ENCODE measurements at places on chromosomes 2 and 18.

DNA sequence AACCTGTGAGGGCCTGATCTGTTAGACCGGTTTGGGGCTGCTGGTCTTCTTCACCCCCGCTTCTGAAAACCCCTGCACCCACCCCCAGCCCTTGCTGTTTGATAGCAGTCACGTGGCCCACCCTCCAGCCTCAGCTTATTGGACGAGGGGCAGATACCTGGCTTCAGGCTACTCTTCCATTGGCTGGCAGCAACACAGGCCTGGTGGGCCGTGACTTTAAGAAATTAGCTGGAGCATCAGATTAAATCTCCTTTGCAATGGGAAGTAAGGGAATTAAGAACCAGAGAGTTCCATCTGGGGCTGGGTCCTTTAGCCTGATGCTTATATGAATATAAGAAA, 107.3 kb downstream of the KLHL29 start:
- no peak for DNase-seq

DNA sequence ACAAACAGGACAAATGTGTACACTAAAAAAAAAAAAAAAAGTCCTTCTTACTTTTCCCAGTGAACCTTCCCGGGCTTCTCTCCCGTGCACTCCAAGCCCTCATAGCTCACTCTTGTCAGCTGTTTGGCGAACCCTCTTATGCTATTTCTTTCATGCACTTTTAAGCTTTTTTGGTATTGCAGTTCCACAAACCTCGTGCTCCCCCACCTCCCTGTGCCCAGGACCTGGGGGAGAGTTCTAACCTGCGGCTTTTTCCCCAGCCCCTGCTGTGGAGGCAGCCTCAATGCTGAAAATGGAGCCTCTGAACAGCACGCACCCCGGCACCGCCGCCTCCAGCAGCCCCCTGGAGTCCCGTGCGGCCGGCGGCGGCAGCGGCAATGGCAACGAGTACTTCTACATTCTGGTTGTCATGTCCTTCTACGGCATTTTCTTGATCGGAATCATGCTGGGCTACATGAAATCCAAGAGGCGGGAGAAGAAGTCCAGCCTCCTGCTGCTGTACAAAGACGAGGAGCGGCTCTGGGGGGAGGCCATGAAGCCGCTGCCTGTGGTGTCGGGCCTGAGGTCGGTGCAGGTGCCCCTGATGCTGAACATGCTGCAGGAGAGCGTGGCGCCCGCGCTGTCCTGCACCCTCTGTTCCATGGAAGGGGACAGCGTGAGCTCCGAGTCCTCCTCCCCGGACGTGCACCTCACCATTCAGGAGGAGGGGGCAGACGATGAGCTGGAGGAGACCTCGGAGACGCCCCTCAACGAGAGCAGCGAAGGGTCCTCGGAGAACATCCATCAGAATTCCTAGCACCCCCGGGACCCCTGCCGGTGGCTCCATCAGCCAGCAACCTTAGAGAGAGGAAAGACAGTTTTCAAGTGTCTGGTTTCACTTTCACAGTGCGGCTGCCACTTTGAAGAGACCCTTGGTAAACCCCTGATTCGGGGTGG, 826 bp downstream of the KCNE4 start:
- no peak for DNase-seq

DNA sequence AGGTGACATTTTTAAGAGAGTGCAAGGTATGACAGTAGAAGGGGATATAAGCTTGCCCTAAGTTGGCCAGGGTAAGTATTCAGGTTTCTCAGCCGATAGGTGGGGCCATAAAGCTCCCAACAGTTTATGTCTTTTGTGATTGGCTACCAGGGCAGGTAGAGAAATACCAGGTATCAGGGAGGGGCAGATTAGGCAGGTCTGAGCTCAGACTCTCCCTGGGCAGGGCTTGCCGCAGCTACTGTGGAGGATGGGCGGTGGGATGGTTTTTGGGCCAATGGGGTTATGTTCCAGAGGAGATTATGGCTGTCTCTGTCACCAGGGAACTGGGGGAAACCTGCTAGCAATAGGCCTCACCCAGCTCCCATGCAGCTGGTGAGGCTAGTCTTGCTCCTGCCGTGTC, 211.6 kb downstream of the PTH2R start:
- no peak for DNase-seq

- no peak for DNase-seq
These were observed 92.5 kb downstream of the PRPF40A start for GRCh38 chr2:152624805-152625204.

- no peak for DNase-seq
These were observed 23.1 kb downstream of the PRPF40A start for GRCh38 chr2:152694161-152694661.

GRCh38 chr2:10149635-10150034, 27.1 kb downstream of the RRM2 start:
- DNase-seq = no peak

DNA sequence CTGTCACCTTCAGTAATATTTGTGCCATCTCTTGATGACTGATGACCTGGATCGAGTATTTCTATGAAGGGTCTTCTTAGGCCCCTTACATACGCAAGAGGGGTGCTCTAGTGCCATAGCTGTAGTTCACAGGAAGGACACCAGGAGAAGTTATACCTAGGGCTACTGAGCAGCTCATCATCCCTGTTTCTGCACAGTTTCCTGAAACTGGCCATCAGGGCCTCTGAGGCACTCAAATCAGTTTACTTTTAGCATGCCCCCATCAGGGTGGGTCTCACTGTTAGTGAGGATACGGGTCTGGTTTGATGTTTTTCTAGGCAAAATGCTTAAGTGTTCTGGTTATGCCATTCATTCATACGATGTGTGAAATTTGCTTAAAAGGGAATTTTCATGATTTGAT, 20.0 kb upstream of the FBLN7 start:
- DNase-seq = no peak

DNA sequence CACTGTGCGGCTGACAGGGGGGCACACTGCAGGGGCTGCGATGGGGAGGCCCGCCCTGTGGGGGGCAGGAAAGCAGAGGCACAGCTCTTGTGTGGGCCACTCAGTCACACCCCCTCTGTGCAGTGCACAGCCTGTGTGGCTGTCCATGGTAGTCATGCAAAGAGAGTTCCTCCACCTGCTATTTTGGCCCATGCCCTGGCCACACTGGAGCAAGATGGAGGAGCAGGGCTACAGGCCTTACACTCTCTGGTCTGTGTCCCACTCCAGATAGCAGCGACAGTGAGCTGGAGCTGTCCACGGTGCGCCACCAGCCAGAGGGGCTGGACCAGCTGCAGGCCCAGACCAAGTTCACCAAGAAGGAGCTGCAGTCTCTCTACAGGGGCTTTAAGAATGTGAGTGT, 28.5 kb upstream of the FAHD2A start:
- no peak for DNase-seq

GRCh38 chr2:75560768-75561565, at the start of gene EVA1A:
Gene EVA1A (minus strand): TSS chr2:75560939. CDS start chr2:75518140, 42,799 bp downstream.
- no peak for DNase-seq

- no peak for DNase-seq
These were observed 34.4 kb downstream of the ZFP36L2 start for GRCh38 chr2:43191947-43192516.

DNA sequence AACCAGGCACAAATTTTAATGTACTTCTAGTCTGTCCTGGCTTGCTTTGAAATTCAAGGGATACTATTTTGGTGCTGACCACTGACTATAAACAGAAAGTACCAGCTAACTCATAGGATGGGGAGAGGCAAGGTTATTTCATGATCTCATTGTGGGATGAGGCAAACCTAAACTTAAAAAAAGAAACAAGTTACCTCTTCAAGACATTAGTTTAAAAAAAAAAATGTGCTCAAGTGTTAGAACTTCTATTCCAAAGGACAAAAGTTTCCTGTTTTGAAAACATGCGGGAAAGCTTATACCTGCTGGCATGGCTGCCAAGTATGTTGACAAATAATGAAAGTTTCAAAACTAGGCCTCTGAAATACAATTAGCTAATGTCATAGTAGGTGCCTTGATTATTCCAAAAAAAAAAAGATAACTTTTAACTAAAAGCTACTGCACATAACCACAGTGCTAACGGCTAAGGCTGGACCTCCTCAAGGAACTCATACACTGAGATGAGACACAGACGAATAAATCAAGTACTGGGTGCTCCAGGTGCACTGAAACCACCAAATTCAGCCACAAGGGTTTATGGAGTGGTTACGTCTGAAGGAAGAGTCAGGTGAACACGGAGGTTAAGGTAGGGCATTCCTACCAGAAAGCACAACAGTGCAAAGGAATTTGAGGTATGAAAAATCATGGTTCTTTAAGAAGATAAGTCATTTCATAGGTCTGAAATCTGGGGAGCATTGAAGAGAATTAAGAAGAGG, 38.1 kb downstream of the TMEM131 start:
- no peak for DNase-seq

DNA sequence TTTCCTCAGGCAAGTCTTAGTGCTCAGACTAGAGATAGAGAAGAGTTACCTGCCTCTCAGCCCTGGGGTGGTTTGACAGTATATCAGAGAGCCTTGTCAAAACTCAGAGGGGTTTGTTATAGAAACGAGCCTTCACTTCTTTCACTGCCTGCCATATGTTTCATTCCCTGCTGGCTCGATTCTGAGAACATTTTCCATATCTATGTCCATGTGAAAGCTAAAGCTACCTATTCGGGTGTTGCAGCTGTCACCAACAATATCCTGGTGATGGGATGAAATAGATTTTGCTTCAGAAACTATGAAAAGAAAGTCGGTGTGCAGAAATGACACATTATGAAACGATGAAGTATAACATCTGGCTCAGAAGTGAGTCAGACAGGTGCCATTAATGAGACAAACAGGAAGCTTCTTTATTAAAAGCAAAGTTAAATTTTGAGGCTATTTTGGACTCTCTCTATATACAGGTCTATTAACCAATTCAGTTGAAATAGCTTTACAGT, 56.1 kb upstream of the TANK start:
- no peak for DNase-seq

GRCh38 chr2:10814571-10815331, 2.2 kb upstream of the PDIA6 start:
- no peak for DNase-seq

GRCh38 chr2:183495589-183496267, 371.5 kb downstream of the NUP35 start:
- DNase-seq = no peak

- DNase-seq = no peak
These were observed 22.5 kb downstream of the ELMOD3 start for GRCh38 chr2:85377083-85377482.

DNA sequence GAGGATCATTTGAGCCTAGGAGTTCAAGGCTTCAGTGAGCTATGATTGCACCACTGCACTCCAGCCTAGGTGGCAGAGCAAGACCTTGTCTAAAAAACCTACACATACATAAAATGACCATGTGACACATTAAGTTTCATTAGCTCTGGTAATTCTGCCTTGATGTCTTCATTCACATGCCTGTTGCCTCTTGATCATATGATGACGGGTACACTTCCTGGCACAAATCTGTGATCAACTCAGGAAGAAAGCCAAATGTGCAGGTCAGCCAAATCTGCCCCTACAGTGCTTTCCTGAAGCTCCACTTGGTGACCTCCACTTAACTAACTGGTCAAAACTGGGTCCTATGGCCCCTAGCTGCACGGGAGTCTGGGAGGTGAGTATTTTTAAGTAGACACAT, 54.4 kb upstream of the B3GNT7 start:
- no peak for DNase-seq

GRCh38 chr2:201779901-201780673, 646 bp downstream of the ALS2 start:
- DNase-seq = no peak

DNA sequence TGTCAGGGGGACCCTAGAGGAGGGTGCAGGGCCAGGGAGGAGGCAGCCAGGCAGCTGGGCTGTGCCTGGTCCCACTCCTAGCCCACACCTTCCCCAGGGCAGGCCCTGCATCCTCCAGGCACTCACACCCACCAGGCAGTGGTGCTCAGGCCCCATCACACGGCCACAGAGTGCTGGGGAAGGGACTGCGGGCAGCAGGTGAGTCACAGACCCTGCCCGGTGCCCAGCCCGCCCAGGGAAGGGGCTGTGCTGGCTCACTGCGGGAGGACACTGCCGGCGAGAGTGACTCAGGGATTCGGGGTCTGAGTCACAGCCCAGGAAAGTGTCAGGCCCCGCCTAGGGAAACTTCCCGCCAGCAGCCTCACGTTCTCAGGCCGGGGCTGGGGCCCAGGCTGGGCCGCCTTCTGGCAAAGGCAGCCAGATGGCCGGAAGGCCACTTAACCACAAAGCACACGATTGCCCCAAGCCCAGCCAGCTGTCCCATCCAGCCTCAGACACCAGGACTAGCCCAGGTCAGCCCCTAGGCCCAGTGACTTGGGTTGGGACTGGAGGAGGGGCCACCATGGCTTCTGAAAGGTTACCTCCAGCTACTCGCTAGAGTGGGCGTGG, 42.2 kb downstream of the BIN1 start:
- peak; percentile 87 for DNase-seq

DNA sequence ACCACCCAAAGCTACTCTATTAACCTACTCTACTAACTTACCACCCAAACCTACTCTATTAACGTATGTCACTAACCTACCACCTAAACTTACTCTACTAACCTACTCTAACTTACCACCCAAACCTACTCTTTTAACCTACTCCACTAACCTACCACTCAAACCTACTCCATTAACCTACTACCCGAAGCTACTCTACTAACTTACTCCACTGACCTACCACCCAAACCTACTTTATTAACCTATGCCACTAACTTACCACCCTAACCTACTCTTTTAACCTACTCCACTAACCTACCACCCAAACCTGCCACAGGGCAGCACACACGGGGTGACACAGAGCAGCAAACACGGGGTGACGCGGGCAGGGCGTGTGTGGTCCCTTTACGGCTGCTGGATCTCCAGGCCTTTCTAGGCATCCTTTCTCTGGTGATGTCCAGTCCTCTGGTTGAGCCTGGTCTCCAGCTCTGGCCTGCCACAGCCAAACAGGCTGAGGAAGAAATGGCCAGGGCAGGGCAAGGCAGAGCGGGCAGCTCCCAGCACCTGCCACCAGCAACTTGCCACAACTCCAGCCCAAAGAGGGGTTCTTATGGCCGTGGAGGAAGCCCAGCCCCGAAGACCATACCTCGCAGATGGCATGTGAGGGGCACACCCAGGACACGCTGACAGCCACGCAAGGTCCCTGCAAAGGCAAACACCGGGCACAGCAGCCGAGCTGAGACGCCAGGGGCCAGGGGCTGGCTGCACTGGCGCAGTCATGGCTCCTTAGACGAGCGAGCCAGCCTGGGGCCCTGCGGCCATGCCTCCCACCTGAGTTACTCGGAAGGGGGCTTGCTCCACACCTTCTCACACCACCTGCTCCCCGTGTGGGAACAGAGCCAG, 25.7 kb downstream of the PXDN start:
- DNase-seq = no peak

- no peak for DNase-seq
These were observed 559.3 kb upstream of the PIK3C3 start for GRCh38 chr18:41395695-41396094.

DNA sequence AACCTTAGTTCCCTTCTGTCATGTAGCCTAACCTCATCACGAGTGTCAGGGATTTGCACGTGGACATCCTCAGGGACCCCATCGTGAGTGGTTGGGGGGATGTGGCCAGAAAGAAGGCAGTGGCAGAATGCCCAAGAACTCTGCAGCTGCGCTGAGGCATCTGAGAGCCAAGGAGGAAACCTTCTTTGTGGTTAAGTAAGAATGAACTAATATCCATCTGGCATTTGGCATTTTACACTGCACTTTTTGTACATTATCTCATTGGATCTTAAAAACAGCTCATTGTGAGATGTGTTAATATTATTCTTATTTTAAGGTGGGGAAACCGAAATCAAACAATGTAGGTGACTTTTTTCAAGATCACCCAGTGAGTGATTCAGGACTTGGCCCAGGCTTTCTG, 32.6 kb upstream of the APCDD1 start:
- DNase-seq = no peak

- DNase-seq = no peak
These were observed 214.1 kb upstream of the STON1 start for GRCh38 chr2:48315896-48316194.

GRCh38 chr2:72992734-72993102, 75.4 kb downstream of the EMX1 start:
- no peak for DNase-seq

- DNase-seq = no peak
These were observed 638.7 kb upstream of the FANCL start for GRCh38 chr2:58879834-58880233.

Data from frontal cortex (tissue), 4 donors.